ENCODE measurements at places on chromosomes 7 and 10.

DNA sequence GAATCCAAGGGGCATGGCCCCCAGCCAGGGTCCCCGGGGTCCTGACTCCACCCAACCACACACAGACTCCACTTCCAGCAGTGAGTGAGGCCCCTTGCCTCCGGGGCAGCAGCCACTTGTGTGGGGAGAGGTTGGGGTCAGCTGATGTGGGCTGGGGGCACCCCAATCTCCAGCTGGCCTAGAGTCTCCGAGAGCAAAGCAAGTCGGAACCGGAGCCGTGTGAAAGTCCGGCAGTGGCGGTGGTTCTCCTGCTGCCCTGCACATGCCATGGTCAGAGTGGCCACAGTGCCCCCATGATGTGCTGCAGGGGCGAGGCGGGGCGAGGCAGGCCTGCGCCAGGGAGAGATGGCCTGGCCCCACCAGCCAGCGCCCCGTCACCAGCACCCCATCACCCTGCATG is 74.6 kb downstream of the PDGFA start:
- DNase-seq = no peak

GRCh38 chr7:35492451-35493175 is 202.3 kb downstream of the HERPUD2 start:
- no peak for DNase-seq

GRCh38 chr7:55124989-55125875 is 106.4 kb downstream of the EGFR start:
- no peak for DNase-seq

GRCh38 chr7:36280840-36281812 is 108.5 kb upstream of the ANLN start:
- no peak for DNase-seq

DNA sequence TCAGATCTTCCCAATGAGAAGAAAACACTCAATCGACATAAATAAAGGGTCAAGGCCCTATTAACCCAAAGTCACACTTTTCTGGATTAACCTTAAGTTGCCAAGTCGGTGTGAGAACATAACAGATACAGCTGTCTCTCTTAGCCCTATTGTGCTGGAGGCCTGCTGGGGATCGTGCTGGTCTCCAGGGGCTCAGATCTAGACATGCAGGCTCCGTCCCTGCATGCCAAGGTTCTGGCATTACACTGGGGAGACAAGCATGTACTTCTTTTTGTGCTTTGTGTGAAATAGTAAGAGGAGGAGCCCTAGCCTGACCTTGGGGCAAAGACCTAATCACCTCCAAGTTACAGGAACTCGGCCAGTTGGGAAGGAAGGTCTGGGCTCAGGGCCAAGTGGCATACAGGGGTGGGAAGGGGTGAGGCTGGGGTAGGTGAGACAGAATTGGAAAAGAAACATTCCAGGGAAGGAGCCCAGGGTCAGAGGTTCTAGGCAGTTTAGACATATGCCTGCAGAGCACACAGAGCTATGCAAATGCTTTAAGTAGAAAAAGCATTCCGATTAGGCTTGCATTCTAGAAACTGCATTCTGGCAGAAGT is 216.4 kb downstream of the HECW1 start:
- DNase-seq = no peak

GRCh38 chr7:102446387-102447156 is 13.2 kb downstream of the ORAI2 start:
- no peak for DNase-seq

DNA sequence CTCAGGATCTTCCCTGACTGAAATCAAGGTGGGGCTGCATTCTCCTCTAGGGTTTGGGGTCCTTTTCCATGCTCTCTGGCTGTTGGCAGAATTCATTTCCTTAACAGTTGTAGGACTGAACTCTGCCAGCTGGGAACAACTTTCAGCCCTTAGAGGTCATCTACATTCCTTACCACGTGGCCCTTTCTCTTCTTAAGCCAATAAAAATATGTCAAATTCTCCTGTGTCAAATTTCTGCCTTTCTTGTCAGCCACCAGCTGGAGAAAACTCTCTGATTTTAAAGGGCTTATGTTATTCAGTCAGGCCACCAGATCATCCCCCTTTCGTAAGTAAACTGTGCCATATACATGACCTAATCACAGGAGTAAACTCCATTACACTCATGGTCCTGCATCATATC is 95.3 kb upstream of the IL6 start:
- no peak for DNase-seq

- DNase-seq = no peak
Measured at GRCh38 chr10:120503689-120504088, 46.7 kb downstream of the PLPP4 start.

GRCh38 chr10:132383751-132384196 is 13.2 kb upstream of the PWWP2B start:
- no peak for DNase-seq

DNA sequence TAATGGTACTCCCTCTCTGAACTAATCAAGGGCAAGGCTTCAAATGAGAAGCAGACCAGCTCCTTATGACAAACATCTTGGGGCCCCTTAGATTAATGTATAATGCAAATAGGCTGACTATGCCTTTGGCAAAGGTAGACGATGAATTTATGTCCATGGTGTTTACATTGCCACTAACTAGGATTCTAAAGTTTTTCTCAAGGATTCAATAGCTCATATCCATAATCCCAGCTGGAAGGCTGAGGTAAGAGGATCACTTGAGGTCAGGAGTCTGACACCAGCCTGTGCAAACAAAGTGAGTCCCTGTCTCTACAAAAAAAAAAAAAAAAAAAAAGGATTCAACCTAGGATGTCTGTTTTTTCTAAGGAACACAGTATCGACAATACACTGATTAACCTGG is 96.5 kb downstream of the ORC5 start:
- DNase-seq = peak; percentile 13

GRCh38 chr7:98870121-98870651 is 372 bp upstream of the TMEM130 start:
- DNase-seq = no peak

GRCh38 chr7:33287738-33288137 is 158.4 kb downstream of the BBS9 start:
- DNase-seq = no peak

GRCh38 chr10:6759961-6760360 is 179.9 kb upstream of the PRKCQ start:
- DNase-seq = no peak

- no peak for DNase-seq
Measured at GRCh38 chr7:46160861-46161260, 239.8 kb upstream of the IGFBP3 start.

GRCh38 chr7:77553123-77553522 is 16.0 kb downstream of the PTPN12 start:
- DNase-seq = no peak

DNA sequence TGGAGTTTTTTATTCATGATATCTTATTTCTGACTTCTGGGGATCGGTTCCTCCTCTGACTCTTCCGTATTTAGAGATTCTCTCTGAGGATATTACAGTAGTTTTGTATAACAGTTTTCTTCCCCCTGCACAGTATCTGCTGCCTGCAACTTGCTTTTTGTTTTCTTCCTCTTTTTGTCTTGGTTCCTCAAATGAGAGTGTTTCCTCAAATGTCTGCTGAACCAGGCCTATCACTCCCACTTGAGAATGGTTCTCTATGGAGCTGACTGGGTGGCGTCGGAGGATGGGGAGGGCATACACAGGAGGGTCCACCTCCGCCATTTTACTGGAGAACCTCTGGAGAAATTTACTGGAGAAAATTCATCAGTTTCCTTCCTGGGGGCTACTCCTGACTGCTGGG is 27.7 kb downstream of the ARHGAP22 start:
- DNase-seq = no peak

GRCh38 chr10:6203331-6204062 is 765 bp downstream of the PFKFB3 start:
- no peak for DNase-seq

- DNase-seq = no peak
Measured at GRCh38 chr10:110285501-110285900, 19.2 kb downstream of the SMNDC1 start.

DNA sequence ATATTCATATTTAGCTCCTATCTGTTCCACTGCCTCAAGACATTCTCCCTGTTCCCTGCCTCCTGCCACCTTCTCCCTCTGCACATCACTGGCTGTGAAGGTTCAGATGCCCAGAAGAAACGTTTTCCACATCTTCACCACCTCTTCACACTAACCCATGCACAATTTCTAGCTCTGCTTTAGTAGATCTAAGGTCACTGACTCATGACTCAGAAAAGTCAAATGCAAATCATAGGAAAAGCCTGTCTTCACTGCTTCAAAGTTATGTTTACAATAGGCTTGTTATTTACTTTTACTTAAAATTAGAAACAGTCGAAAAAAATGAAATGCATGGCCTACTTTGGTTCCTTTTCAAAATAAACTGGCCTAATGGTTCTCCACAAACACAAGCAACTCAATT is 2.5 kb downstream of the SCRN1 start:
- no peak for DNase-seq

DNA sequence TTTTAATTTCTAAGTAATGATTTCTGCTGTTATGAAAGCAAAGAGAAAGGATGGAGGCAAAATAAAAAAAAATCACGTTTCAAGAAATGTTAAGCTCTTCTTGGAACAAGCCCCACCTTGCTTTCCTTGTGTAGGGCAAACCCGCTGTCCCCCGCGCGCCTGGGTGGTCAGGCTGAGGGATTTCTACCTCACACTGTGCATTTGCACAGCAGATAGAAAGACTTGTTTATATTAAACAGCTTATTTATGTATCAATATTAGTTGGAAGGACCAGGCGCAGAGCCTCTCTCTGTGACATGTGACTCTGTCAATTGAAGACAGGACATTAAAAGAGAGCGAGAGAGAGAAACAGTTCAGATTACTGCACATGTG is 2.4 kb downstream of the ADRB1 start:
- no peak for DNase-seq

DNA sequence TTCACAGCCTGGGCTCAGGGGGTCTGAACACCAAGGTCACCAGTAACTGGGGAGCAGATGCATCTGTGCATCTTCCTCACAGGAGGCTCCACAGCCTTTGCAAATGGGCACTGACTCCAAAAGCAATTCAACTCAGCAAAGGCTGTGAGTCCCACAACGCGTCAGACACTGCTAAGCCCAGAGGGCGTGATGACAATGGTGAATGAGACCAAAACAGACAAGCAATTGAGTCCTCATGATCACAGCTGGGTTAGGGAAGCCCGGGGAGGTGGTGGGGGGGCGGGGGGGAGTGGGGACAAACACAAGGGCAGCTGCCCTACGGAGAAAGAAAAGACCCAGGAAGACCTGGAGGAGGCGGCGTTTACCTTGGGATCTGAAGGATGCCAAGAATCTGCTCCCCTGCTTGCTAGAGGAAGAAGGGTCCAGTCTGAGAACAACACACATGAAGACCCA is 61.6 kb upstream of the RNF32 start:
- no peak for DNase-seq

GRCh38 chr10:24858288-24859270 is 93.8 kb downstream of the PRTFDC1 start:
- DNase-seq = peak; percentile 33

GRCh38 chr10:4813496-4813895 is 12.5 kb upstream of the AKR1E2 start:
- DNase-seq = no peak

GRCh38 chr7:87435546-87435945 is 39.9 kb downstream of the ABCB4 start:
- DNase-seq = no peak

- no peak for DNase-seq
Measured at GRCh38 chr10:129970465-129971364, 6.6 kb upstream of the EBF3 start.

DNA sequence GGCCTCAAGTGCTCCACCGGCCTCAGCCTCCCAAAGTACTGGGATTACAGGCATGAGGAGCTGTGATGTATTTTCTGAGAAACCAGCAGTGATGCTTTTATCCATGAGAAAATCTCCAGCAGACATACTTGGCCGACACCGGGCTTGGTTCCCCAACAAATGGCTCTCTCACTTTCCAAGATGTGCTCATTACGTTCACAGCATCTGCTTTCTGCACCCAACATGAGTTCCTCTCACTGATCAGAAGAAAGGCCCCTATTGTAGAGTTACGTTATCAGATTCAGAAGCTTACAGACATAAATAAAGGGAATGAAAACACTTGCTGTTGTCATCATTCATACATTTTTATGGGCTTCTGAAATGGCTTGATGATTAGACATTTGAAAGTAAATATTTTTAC is 95.0 kb downstream of the CALD1 start:
- no peak for DNase-seq

Measured in NCI-H187 treated with DMSO at 0.1 percent for 48 hours (cell line).